ENCODE measurements at places on chromosomes 6 and 20.

- no peak for DNase-seq
These were observed 45.9 kb upstream of the EMILIN3 start for GRCh38 chr20:41412324-41413120.

- no peak for DNase-seq
These were observed 10.7 kb upstream of the EDN1 start for GRCh38 chr6:12279322-12280091.

GRCh38 chr20:45363611-45364492 is 896 bp downstream of the SYS1 start:
- DNase-seq = no peak

GRCh38 chr6:40550202-40551101 is 36.7 kb downstream of the LRFN2 start:
- DNase-seq = peak; percentile 69

DNA sequence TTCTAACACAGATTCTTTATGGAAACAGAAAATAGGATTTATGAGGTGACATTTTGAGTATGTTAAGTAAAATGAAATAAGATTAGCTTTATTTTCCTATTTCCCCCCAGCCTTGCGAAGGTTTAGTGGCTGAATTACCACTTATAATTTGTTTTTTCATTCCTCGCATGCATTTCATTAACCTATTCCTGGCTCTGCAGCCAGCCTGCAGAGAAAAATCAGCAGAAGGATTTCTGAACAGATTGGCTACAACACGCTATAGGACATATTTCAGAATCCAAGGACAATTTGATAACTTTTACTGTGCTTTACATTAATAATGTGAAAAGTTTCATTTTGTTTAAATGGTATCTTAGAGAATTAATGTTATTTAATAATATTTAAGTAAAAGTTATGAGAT is 162.4 kb upstream of the MMS22L start:
- DNase-seq = no peak

All from common myeloid progenitor, CD34-positive (primary cell).